ENCODE measurements at places on chromosomes 2 and 18.
A peak's percentile ranks its signal among the peaks of the same experiment; 100 is the strongest.

DNA sequence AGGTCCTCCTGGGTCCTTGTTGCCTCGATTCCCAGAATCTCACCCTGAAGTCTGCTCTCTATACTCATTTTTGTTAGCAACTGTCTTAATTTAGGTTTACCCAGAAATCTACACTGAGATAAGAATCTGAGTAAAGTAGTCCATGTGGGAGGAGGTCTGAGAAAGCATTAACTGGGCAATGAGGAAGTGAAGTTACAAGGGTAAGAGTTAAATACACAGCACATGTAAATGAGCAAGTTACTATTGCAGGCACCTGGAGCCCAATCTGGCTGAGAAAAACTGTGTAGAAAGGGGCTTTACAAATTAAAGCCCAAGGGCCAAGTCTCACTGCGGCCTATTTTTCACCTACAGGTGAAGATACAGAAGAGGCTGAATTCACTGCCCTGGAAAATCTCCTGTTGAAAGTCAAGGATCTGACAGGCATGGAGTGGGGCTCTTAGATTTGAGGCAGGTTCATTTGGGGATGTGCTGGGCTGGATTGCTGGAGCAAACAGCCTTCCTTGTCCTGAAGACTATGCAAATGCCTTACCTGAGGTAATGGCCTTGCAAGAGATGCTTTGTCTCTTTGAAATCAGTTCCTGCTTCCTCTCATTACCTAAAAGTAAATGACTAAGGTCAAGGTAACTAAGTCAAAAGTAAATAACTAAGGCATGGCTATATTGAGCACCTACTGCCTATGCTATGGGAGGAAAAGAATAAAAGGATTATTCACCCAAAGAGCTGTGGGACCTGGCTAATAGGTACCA lies 84.4 kb upstream of the DYNAP start:
- DNase-seq = no peak

GRCh38 chr2:39227628-39228412 lies 15.9 kb downstream of the CDKL4 start:
- peak; percentile 81 for DNase-seq

GRCh38 chr18:53625997-53626599 lies 598.4 kb downstream of the MBD2 start:
- no peak for DNase-seq

DNA sequence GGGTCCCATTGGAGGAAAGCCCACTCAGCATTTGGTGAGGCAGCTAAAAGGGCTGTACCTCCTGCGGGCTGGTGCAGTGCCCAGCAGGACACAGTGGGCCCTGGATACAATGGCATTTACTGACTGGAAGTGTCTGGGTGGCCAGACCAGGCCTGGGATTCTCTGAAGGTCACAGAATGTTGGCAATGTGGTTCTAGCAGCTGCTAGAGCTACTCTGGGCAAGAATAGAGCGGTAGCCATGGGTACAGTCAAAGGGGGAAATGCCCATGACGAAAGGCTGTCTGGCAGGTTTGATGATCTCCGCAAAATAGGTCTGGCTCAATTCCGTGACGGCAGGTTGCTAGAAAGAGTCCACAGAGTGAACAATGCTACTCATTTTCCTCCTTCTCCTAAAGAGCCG lies 241.8 kb downstream of the AFF3 start:
- DNase-seq = no peak
